Motor neuron (in vitro differentiated cells): ENCODE measurements at places on chromosomes 4 and X. TPM values are rescaled to one million over a fixed set of nuclear protein-coding genes. Genes with fewer than 3 reads are reported as not detected.

The EGFL6 gene
- total RNA-seq, result 3.8 and 4.8 TPM in 2 replicates

The PPP2R2C gene
- total RNA-seq, result 9.0 and 9.5 TPM in 2 replicates

The CT83 gene
- total RNA-seq, result not detected in 2 replicates

The HMX1 gene
- not detected in 2 replicates for total RNA-seq

The LUZP4 gene
- 0.14 and 0.19 TPM in 2 replicates for total RNA-seq

The BEND4 gene
- total RNA-seq, result 3.7 and 3.8 TPM in 2 replicates

The PAK3 gene
- 38.5 TPM in 2 replicates for total RNA-seq

The RBM47 gene
- 0.95 and 1.9 TPM in 2 replicates for total RNA-seq

The PASD1 gene
- total RNA-seq, result 0.05 and 0.10 TPM in 2 replicates

The L1CAM gene
- total RNA-seq, result 102 and 107 TPM in 2 replicates

The TBX22 gene
- not detected in 2 replicates for total RNA-seq

The TLR1 gene
- total RNA-seq, result 0.49 and 0.52 TPM in 2 replicates

The GPR143 gene
- total RNA-seq, result 0.63 and 2.7 TPM in 2 replicates

The TLR10 gene
- 0.15 and 0.28 TPM in 2 replicates for total RNA-seq

The OTC gene
- total RNA-seq, result not detected in 2 replicates

The BLTP1 gene
- 62.0 and 63.6 TPM in 2 replicates for total RNA-seq

The IL1RAPL1 gene
- total RNA-seq, result 0.71 and 0.87 TPM in 2 replicates

The PF4V1 gene
- not detected in 2 replicates for total RNA-seq

The TCEAL5 gene
- 4.6 and 7.1 TPM in 2 replicates for total RNA-seq

The LNX1 gene
- total RNA-seq, result 0.57 and 0.64 TPM in 2 replicates

The SPANXA1 gene
- not detected in 2 replicates for total RNA-seq

The GLUD2 gene
- 2.0 and 2.3 TPM in 2 replicates for total RNA-seq

The ATP6AP2 gene
- 142 and 143 TPM in 2 replicates for total RNA-seq

The SULT1E1 gene
- total RNA-seq, result not detected in 2 replicates

The LAMTOR3 gene
- total RNA-seq, result 66.8 and 71.9 TPM in 2 replicates

The TMPRSS11D gene
- total RNA-seq, result 0.63 and 1.3 TPM in 2 replicates

The GAGE2A gene
- total RNA-seq, result not detected in 2 replicates

The HAND2 gene
- 3.0 and 3.1 TPM in 2 replicates for total RNA-seq

The CSAG1 gene
- not detected in 2 replicates for total RNA-seq

The XPNPEP2 gene
- 0.19 and 0.71 TPM in 2 replicates for total RNA-seq

The PPEF1 gene
- 0.33 and 0.56 TPM in 2 replicates for total RNA-seq

The RIPPLY1 gene
- not detected in 2 replicates for total RNA-seq

The PAGE2 gene
- total RNA-seq, result not detected in 2 replicates

The COL4A5 gene
- 4.8 and 6.8 TPM in 2 replicates for total RNA-seq

The SYTL4 gene
- 4.6 and 6.0 TPM in 2 replicates for total RNA-seq
